ENCODE measurements at places on chromosomes 1 and 21. TPM values are rescaled to one million over a fixed set of nuclear protein-coding genes. Genes with fewer than 3 reads are reported as not detected.

- no peak for DNase-seq
Measured at GRCh38 chr1:184533049-184533448, 146.2 kb downstream of the C1orf21 start.

PTCH2 gene
- total RNA-seq, result 1.1 TPM

DNA sequence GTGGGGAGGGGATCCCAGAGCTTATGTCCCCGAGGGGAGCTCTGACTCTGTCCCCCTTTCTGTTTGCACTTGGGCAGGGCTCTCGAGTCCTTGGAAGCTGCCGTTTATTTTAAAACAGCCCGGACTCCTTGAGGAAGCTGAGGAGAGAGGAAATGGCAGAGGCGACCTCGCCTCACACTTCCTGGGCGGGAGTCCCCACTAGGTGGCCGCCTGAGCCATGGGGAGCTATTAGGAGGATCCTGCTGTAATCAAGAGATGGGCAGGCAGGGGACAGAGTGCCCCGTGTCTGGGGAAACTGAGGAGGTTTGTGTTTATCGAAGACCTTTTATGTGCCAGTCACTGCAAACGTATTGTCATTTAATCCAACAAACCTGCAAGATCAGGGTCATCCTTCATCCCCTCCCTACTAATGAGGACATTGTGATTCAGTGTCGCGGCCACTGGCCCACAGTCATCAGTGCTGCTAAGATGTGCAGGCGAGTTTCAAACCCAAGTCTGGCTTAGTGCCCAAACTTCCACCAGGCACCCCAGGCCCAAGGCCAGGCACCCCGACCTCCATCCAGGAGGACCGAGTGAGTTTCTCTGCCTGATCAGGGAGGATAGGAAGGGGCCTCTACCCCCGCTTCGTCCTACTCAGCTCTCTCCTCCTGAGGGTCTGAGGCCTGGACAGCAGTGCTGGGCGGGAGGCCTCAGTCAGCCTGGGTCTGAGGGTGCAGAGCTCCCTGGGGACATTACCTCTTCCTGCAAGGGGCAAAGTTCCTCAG, 316.9 kb upstream of the VAMP3 start:
- DNase-seq, result peak; percentile 38

SPRR3 gene
- not detected for total RNA-seq

GRCh38 chr1:229661022-229661877, 35.2 kb downstream of the URB2 start:
- peak; percentile 91 for DNase-seq

- DNase-seq, result no peak
Measured at GRCh38 chr1:203450001-203450400, 25.6 kb upstream of the PRELP start.

GRCh38 chr21:40271164-40271563, 403.9 kb downstream of the PCP4 start:
- no peak for DNase-seq

DNA sequence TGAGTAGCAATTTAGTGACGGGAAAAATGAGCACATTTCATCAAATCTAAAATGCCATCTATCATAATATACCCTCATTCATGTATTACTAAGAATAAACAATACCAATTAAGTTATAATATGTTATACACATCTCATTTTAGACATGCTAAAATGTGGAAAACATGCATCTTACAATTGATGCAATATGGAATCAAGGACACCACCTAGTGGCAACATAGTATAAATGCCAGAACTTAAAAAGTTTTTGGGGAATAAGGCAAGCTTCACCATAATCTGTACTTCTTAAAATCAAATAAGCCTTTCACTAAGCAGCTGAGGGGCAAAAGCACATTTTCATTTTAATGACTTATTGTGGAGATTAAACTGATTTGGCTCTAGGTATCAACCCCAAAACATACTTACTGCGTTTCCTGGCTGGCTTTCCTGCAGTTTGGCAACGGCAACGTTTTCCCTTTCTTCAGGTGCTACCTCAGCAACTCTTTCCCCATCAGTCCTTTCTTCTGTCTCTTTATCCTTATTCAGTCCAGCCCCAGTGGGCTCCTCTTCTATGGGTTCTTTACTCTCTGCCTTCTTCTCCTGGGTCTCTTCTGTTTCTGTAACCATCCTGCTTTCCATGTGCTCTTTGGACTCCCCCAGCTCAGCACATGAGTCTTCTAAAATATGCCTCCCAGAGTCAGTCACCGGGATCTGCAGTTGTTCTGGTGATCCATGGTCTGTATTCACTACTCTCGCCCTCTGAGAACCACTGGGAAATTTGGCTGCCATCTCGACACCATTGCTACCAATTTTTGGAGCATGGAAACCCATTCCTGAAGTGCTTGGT, 11.4 kb downstream of the SDE2 start:
- no peak for DNase-seq

ZBTB37 gene
- 14.4 TPM for total RNA-seq

- DNase-seq, result no peak
Measured at GRCh38 chr1:113734357-113735055, 24.8 kb downstream of the PHTF1 start.

DNA sequence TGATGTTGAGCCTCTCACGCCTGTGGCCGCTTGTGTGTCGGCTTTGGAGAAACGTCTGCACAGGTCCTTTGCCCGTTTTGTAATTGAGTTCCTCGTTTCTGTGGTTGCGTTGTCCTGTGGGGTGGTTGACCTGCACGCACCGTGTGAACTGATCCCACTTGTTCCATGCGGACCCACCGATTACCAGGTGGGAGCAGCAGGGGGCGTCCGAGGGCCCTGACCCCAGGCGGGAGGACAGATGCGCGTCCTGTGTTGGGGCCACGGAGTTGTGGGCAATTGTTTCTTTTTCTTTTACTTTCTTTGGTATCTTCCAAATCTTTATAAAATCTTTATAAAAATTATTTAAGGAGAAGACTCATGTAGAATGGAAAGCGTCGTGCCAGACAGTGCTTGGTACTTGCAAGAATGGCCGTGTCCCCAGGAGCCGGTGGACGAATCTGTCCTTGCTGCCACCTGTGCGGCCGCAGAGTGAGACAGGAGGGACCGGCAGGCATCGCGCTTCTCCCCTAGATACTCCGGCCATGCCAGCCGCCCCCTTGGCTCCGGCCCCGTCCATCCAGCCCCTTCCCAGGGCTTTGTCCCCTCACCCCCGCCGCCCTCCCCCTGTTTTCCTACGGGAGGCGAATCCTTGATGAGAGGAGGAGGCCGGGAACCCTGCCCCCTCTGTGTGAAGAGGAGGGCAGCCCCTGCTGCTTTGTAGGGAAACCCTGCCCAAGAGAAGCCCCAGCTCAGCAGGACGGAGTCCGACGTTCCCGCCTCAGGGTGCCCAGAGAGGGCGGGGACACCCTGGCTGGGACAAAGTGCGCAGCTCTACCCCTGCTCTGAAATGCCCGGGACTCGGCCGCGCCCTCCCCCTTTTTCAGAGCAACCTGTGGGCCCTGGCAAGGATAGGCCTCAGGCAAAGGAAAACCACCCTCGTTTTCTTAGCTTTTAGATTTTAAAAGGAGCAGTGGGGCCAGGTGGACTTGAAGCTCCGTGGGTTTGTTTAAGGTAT, 41.7 kb downstream of the PRKCZ start:
- DNase-seq, result peak; percentile 83

DNA sequence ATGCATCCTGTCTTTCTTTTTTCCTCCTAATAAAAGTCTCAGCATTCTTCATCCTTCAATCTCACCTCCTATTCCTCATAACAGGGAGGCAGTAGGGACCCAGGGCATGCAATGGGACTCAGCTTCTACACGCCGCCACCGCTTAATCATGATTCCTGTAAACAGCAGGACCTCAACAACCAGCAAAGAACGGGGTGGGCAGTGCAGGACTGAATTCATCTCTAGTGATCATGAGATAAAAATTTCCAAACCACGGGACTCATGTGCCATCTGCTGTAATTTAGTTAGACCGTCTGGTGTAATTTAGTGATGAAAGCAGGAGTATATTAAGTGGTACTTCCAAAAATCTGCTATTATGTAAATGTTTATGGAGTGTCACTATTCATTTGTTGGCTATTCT, 5.4 kb downstream of the PRAMEF12 start:
- DNase-seq, result no peak

CELA2A gene
- 1.1 TPM for total RNA-seq

- DNase-seq, result no peak
Measured at GRCh38 chr1:96360036-96360795, 361.4 kb upstream of the PTBP2 start.

- DNase-seq, result no peak
Measured at GRCh38 chr1:152981146-152981871, 2.6 kb upstream of the SPRR1A start.

FAM72C gene
- total RNA-seq, result 17.5 TPM

GPR157 gene
- 6.0 TPM for total RNA-seq

DNA sequence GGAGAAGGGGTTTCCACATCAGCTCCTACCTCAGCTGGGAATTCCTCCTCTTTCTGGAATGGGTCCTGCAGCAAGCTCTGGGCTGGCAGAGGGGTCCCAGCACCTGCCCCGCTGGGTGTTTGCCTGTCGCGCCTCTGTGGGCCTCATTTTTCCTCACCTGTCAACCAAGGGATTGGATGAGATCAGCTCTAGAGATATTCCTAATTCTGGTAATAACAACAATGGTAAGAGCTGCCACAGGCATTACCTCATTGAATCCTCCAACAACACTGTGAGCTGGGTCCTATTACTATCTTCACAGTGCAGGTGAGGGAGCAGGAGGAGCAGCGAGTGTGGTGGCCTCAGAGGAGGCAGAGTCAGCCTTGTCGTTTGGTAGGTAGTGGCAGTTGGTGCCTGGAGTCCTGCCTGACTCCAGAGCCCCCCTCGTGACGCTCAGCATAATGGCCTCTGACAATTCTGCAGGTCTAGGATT, 23.3 kb upstream of the PAX7 start:
- DNase-seq, result no peak

FAAH gene
- 26.4 TPM for total RNA-seq

GBP7 gene
- total RNA-seq, result not detected

DNA sequence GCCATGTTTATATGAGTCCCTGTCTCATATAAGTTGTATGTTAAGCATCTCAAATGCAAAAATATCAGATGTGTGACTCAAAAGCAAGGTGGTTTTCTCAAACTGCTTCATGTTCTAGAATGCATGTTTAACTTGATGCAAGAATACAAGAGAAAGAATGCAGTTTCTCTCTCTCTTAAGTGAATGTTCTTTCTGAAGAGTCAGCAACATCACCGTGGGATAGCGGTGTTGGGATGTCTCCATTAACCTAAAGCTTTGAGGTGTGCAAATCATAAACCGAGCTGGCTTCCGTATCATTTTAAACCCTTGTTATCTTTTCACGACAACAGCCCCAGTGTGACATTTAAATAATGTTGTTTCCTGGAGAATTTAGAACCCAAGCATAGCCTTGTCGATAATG, 48.4 kb upstream of the TARBP1 start:
- DNase-seq, result no peak

- DNase-seq, result no peak
Measured at GRCh38 chr1:197899037-197899436, 3.4 kb upstream of the C1orf53 start.

LYPD8 gene
- total RNA-seq, result not detected

DNA sequence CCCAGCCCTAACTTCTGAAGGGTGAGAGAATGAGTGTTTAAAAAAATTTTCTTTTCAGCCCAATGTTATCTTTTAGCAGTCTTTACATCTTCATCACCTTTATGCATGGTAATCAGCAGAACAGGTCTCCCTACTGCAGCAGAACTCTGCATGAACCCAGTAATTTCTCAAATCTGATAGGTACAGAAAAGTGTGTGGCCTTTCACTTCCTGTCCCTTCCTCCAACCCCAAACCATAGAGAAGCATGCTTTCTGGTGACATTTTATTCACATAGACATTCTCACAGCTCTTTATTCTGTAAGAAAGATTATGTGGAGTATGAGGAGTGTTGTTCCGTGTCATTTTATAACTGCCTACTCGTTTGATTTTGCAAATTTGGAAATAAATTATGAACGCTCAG, 68.6 kb downstream of the RPAP2 start:
- DNase-seq, result no peak

- peak; percentile 41 for DNase-seq
Measured at GRCh38 chr1:168135921-168136708, 615 bp downstream of the GPR161 start.

DNA sequence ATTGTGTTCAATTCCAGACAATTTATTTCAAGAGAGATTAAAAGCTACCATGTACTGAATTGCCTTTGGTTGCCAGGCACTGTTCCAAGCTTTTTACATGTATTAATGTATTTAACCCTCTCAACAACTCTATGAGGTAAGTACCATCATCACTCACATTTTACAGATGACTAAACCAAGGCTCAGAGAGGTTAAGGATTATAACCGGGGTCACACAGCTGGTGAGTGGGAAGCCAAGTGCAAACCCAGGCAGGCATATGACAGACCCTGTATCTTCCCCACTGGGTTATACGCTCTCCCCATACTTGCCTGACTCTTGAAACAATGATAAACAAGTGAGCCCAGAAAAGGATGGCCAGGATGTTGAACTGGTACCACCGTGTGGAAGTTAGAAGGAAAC, 16.5 kb downstream of the PLEKHA6 start:
- no peak for DNase-seq

RGS4 gene
- total RNA-seq, result 0.41 TPM

RGS18 gene
- not detected for total RNA-seq

GRCh38 chr1:63135174-63135512, 187.2 kb upstream of the FOXD3 start:
- DNase-seq, result no peak

FRRS1 gene
- total RNA-seq, result 6.2 TPM

- DNase-seq, result no peak
Measured at GRCh38 chr1:243473227-243474135, 217.6 kb downstream of the SDCCAG8 start.

CYP4X1 gene
- total RNA-seq, result 1.4 TPM

APP gene
- total RNA-seq, result 656 TPM

- peak; percentile 93 for DNase-seq
Measured at GRCh38 chr1:5830771-5831599, 161.2 kb downstream of the NPHP4 start.

DNA sequence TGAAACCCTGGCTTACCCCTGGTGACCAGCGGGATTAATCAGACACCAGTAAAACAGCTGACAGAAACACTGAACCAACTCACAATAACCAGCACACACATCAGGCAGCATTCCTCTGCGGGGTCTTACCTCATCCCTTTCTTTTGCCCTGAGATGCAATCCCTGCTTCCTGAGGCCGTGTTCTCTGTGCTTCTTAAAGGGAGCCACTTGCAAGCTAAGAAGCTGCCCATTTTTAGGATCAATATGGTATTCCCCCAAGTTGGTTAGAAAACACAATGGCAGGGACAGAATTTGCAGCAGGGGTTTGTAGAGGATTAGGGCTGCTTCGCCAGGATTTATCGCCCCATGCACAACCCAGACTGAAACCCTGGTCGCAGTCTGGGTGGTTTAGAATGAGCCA, 74.7 kb upstream of the OLIG2 start:
- DNase-seq, result no peak

GRCh38 chr1:3463013-3463385, 8.5 kb downstream of the ARHGEF16 start:
- no peak for DNase-seq

DNA sequence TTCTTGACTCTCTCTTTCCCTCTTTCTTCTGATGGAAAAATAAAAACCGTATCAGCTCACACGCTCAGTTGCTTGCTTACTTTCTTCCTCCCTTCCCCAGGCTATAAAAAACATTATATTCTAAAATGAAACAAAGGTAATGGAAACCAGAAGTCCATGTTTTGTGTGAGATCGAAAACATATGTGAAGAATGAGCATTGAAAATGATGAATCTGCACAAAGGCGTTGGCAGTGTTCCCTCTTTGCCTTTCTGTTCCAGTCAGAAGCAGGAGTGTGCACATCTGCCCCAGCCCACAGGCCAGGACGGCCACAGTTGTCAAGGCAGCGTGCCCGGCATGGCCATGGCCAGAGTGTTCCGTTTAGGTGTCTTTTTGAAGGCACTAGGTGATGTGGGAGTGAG, 185.3 kb upstream of the USP24 start:
- no peak for DNase-seq
